Epithelial cell of alveolus of lung (primary cell): ENCODE measurements at places on chromosomes 2 and 18. TPM values are rescaled to one million over a fixed set of nuclear protein-coding genes. Genes with fewer than 3 reads are reported as not detected.

Gene MERTK
- total RNA-seq = 1.0 and 2.7 TPM in 2 replicates

Gene NAT8
- not detected in 2 replicates for total RNA-seq

Gene HOXD3
- total RNA-seq = not detected in 2 replicates

Gene EML6
- total RNA-seq = 0.65 TPM in 1 of 2 replicates, not detected in the other

Gene CCDC121
- 0.40 and 1.8 TPM in 2 replicates for total RNA-seq

Gene CD207
- not detected in 2 replicates for total RNA-seq

Gene SKA1
- 3.7 and 15.9 TPM in 2 replicates for total RNA-seq

Gene ACYP2
- total RNA-seq = 7.5 and 7.6 TPM in 2 replicates
